ENCODE measurements at places on chromosomes 7 and 10. TPM values are rescaled to one million over a fixed set of nuclear protein-coding genes. Genes with fewer than 3 reads are reported as not detected.

GRCh38 chr10:103552856-103553742 lies 59.6 kb downstream of the NEURL1 start:
- no peak for DNase-seq

- no peak for DNase-seq
These were observed 7.3 kb downstream of the JCAD start for GRCh38 chr10:30052062-30052461.

GRCh38 chr10:70600512-70601395 lies 1.8 kb downstream of the PRF1 start:
- no peak for DNase-seq

GRCh38 chr7:94244760-94245159 lies 149.9 kb upstream of the COL1A2 start:
- no peak for DNase-seq

DNA sequence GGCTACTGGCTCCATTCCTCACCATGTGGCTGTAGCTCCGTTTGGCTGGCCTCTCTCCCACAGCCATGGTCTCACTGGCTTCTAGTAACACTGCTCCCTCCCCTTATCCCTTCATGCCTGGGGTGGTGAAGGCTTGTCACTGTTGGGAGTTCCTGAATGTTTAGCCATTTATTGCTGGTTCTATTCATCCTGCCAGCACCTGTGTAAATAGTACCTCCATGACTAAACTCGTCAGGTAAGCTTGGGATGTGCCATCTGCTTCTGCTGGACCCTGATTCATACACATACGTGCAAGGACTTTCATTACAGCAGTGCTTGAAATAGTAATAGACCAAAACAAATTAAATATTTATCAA lies 61.6 kb downstream of the CCDC71L start:
- no peak for DNase-seq

DNA sequence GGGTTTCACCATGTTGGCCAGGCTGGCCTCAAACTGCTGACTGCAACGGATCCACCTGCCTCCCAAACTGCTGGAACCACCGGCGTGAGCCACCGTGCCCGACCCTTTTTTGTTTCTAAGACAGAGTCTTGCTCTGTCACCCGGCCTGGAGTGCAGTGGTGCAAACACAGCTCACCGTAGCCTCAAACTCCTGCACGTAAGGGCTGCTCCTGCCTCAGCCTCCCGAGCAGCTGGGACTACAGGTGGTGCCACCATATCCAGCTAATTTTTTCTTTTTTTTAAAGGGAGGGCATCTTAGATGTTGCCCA lies 36.4 kb downstream of the ADAP1 start:
- no peak for DNase-seq

The HOGA1 gene
- 1.5 TPM for total RNA-seq

The ETV1 gene
- 7.1 TPM for total RNA-seq

GRCh38 chr7:37730501-37730900 lies 46.9 kb downstream of the GPR141 start:
- DNase-seq, result no peak

- no peak for DNase-seq
These were observed 242.2 kb upstream of the GRB10 start for GRCh38 chr7:51024867-51025266.

All from esophagus muscularis mucosa (tissue), 4 donors.